ENCODE measurements at places on chromosomes 5 and 9.
A peak's percentile ranks its signal among the peaks of the same experiment; 100 is the strongest.

DNA sequence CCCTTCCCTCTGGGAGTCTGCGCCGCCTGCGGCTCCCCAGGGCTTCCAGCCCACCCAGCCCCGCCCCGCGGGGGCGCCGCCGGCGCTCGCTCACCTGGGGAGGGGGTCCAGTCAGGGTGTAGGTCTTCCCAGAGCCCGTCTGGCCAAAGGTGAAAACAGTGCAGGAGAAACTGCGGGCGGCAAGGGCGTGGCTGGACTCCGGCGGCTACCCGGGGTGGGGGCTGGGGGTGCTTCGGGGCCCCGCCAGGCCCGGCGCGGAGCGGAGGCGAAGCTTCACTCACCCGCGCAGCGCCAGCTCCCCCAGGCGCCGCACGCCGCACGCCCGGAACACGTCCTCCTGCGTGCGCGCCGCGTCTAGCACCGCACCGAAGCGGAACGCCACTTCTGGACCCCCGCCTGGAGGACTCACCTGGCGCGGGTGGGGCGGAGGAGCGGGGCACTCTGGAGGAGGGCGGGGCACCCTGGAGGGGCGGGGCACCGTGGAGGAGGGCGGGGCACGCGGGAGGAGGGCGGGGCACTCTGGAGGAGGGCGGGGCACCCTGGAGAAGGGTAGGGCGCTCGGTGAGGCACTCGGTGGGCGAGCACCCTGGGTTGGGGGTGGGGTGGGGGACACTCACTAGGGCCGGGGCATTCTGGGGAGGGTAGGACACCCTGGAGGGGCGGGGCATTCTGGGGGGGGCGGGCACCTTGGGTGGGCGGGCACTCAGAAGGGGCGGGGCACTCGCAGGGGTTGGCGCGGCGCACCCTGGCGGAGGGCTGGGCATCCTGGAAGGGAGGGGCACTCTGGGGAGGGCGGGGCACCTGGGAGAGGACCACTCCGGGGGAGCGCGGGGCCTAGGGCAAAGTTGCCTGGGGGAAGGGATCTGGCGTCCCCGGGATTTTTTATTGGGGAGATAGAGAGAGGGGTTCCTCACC, 814 bp downstream of the KIF12 start:
- no peak for DNase-seq

GRCh38 chr5:154189256-154189818, 1.2 kb upstream of the GALNT10 start:
- DNase-seq = no peak

DNA sequence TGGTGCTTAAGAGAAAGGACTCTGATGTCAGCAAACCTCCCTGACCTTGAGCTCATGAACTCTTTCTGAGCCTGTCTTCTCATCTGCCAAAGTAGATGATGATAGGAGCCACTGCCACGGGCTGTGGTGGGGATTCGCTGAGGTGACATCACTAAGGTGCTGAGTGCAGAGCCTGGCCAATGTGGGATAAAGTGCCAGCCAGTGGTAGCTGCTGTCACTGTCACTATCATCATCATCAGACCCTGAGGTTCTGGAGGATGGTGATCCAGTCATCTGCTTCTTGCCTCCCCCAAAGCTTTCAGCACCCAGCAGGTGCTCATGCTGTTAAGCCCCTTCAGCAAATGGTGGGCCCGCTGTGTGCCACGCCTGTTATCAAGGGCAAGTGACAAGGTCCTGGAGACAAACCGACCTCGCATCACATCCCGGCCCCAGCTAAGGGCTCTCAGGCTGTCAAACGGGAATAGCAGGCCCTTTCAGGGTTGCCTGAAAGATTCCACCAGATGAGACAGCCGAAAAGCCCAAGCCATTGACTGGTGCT, 6.4 kb downstream of the FPGS start:
- DNase-seq = no peak

GRCh38 chr5:104126980-104127379, 564.4 kb upstream of the NUDT12 start:
- DNase-seq = no peak

GRCh38 chr5:179403426-179404147, 58.3 kb upstream of the ADAMTS2 start:
- no peak for DNase-seq

- no peak for DNase-seq
Observed at GRCh38 chr5:172420235-172420939, 33.9 kb downstream of the SH3PXD2B start.

GRCh38 chr5:1786621-1787471, 12.8 kb downstream of the MRPL36 start:
- DNase-seq = no peak

GRCh38 chr9:10041726-10042229, 571.0 kb downstream of the PTPRD start:
- DNase-seq = no peak

DNA sequence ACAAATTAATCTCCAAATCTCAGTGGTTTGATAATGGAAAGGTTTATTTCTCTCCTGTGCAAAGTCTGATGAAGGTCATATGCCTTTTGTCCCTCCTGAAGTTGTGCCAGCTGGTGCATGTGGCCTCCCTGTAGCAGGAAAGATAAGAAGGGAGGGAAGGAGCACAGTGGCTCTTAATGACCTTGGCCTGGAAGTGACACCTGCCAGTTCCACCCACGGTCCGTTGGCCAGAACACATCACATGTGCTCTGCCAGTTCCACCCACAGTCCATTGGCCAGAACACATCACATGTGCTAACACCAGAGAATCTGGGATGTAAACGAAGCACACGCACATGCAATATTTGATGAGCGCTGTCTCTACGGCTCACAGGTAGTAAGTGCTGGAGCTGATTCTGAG, 130.9 kb downstream of the DOCK2 start:
- no peak for DNase-seq

GRCh38 chr5:97022898-97023297, 87.0 kb downstream of the LNPEP start:
- DNase-seq = no peak

GRCh38 chr5:170632266-170632984, 128.6 kb downstream of the KCNIP1 start:
- no peak for DNase-seq

- no peak for DNase-seq
Observed at GRCh38 chr5:163505049-163505367, 411 bp upstream of the MAT2B start.

DNA sequence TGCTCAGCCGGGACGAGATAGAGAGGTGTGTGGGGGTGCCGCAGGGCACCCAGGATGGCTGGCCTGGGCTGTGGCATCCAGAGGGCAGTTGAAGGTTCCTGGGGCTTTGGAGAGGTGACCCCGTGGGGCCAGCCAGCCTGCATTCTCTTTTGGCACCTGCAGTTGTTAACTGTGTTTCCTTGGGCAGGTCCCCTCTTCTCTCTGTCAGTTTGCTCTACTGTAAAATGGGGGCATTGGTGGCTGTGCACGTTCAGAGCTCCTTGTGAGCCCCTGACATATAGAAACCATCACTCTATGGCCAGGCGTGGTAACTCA, 8.5 kb downstream of the ZDHHC12 start:
- DNase-seq = no peak

DNA sequence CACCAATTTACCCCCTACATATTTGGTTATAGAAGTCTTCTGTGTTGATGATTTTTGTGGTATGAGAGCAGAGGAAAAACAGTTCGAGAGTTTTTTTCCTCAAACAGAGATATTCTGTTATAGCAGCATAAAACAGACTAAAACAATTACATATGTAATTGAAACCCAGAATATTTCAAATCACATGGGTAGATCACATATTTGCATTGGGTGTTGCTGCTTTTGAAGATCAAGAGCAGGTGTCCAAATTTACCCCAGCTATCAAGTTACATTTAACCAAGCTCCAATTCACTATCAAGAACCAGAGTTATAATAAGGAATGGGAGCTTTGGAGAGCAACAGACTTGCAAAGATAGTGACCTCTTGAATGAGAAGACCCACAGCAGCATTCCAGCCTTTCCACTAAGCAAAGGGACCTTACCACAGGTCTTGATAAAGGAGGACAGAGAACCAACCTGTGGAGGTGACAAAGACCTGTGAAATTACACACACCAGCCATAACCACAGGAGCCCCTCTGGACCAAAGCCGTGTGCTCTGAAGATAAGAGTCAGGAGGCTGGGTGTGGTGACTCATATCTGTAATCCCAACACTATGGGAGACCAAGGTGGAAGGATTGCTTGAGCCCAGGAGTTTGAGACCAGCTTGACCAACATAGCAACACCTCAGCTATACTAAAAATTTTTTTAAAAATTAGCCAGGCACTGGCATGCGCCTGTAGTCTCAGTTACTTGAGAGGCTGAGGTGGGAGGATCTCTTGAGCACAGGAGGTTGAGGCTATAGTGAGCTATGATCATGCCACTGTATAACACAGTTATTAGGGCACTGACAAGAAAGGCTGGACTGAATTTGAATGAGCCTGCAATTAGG, 4.0 kb upstream of the CCL28 start:
- DNase-seq = no peak

DNA sequence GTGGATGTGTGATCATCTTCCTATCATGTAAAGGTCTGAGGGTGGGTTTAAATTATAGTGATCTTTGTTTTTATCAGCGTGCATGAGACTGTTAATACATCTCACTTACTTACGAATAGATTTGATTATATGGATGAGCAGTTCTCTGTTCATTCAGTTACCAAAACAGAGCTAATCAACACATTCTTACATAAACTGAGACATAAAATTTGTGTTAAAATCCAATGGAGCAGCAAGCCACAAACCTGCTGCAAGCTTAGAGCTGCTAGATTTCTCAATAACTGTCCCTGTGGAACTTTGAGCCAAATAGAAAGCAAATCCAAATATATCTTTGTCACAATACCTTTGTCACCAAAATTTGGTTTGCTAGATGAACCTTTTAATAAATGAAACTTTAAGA, 50.1 kb downstream of the NUDT12 start:
- DNase-seq = no peak

GRCh38 chr5:39424736-39425637, at the start of gene DAB2:
Gene DAB2 (minus strand): TSS chr5:39424980. CDS start chr5:39394320, 30,660 bp downstream.
- peak; percentile 5 for DNase-seq

DNA sequence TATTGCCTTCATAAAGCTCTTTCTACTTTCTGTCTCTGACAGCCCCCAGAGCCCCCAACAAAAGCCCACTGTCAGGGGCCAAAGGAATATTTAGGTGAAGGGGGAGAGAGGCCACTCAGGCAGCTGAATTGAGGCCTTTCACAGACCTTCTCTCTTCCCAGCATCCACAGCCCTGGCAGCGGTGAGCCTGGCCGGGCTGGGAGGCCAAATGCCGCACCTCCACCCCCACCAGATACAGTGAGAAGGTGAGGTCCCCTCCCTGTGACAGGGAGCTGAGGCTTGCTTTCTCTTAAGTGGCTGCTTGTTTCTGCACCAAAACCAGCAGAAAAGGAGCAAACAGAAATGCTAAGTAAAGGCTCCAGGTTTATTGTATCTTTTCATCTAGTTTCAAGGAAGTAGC, 168.1 kb downstream of the ROR2 start:
- DNase-seq = no peak

- no peak for DNase-seq
Observed at GRCh38 chr9:95696701-95697100, 178.8 kb upstream of the ERCC6L2 start.

GRCh38 chr9:123998970-123999621, 12.5 kb upstream of the LHX2 start:
- no peak for DNase-seq

- no peak for DNase-seq
Observed at GRCh38 chr9:76289042-76289441, 105.2 kb downstream of the RFK start.

DNA sequence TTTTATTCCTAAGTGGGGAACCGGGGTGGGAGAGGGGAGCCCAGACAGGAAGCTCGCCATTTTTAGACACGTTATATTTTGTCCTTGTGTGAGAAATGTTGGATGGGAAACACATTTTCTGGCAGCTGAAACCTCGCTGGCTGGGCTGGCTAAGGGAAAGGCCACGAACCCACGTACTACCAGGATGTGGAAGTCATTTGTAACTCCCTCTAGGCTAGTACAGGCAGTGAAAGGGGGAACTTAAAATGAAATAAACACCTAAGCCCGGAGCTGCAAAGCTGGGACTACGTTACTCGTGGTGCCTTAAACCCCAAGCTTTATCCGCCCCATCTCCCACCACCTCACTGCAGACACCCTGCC, 42.5 kb downstream of the TMEM174 start:
- no peak for DNase-seq

DNA sequence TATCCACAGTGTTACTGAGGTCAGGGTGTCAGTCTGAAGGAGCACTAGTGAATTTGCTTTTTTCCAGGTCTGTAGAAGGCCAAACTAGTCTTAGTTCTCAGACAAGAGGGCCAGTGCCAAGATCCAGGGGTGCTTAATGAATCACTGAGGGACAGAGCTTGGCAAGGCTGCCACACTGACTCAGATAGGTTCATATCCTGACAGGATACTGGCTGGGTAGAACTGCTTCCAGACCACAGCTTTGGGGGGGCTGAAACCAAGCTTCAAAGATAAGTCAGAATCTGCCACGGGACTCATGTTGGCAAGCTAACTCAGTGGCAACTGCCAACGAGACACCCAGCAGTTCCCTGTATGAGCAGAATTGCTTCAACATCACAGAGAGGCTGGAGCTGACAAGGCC, 1125.4 kb downstream of the EFNA5 start:
- DNase-seq = no peak

- DNase-seq = no peak
Observed at GRCh38 chr9:27382975-27383374, 86.0 kb upstream of the EQTN start.

DNA sequence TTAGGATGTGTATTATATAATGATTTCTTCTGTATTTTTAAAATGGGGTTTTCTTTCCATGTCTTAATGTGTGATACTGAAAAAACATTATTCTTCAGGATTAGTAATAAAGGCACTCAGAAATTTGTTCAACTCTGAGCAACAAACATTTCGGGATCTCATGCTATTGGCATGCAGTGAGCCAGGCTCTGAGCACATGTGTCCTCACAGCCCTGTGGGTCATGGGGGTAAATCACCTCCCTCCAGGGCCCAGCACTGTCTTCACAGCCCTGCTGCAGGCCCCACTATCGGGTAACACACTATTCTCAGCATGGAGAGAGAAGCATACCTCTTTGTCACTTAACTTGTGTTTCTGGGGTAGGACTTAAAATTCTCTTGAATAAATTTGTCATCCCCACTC, 14.0 kb downstream of the TMEM174 start:
- no peak for DNase-seq

GRCh38 chr9:13529321-13530104, 250.0 kb upstream of the MPDZ start:
- no peak for DNase-seq

GRCh38 chr5:57833489-57833888, 350.9 kb upstream of the ACTBL2 start:
- DNase-seq = no peak

DNA sequence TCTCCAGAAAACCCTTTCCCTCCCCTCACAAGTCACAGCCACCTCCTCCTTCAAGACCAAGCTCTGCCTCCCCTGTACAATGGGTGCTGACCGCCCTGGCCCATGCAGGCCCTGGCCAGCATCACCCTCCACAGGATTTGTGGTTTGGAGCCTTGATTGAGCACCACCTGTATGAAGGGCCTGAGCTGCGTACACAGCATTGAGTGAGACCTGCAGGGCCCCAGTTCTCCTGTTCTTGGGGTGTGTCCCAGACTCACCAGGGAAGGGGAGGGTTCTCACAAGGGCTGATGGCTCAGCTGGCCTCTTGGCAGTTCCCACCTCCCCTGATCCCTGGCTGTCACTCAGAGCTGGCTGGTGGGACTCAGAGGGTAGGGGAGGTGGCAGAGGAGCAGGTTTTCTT, 63.7 kb upstream of the IER5L start:
- DNase-seq = no peak

- DNase-seq = no peak
Observed at GRCh38 chr9:90070931-90071660, 466.3 kb downstream of the GADD45G start.

GRCh38 chr9:91951944-91952520, 2.0 kb upstream of the ROR2 start:
- DNase-seq = no peak
